Lung (tissue), 17 donors: ENCODE measurements at places on chromosomes 3 and 15.

DNA sequence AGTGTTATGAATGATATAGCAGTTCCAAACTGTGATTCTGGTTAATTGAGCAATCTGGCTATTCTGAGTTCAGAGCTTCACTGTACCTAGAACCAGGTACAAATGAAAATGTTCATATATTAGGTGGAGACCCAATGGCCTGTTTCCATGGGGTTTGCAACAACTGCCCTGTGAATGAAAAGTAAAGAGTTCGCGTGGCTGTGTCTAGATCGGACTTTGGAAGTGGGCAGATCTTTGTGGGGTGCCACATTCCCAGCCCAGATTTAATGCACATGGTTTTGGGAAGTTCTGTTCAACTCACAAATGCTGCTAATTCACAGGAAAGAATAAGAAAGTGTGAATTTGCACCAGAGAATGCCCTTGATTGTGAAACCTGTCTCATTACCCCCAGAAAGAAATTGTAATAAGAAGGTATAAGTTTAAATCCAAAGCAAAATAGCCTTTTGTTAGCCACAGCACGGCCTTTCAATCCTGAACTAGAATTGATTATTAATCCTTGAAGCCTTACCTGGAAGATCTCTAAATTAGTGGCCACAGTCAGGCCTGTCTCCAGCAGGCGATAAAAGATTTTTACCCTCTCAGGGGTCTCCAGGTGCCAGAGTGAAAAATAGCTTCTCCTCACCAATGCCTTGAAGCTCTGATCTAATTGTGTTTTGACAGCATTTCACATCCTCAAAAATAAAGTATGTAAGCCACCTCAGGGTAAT lies 22.6 kb downstream of the WHAMM start:
- no peak for DNase-seq

GRCh38 chr3:64160000-64160695 lies 65.1 kb downstream of the PRICKLE2 start:
- no peak for DNase-seq

DNA sequence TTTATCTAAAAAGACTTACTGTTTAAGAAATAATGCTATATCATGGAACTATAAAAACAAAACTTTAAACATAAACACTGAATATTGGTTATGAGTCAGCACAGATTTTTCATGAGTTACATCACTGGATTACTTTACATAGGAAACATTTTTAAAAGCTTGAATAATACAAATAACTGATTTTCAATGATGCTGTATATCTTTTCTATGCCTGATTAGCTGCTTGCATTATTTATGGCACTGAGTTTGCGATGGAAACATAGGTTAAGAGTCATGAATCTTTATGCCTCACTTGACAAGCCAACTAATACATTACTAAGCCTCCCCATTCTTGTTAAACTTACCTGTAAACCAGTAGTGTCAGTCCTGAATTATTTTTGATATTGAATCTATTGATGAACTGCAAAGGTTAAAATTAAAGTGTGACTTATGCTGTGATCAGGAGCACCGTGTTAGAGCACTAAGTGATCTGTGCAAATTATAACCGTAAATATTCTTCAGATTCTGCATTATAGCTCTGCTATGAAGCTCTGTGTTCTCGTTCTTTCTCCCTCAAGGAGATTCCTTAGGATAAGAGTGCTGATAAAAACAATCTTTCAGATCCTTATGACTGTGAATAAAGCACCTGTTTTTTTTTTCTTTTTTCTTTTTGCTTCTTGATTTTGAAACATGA lies 437.3 kb upstream of the BCHE start:
- DNase-seq: no peak

- no peak for DNase-seq
These were observed 33.7 kb upstream of the SPTBN5 start for GRCh38 chr15:41927536-41927935.

- no peak for DNase-seq
These were observed 38.4 kb downstream of the PML start for GRCh38 chr15:74032606-74033561.

DNA sequence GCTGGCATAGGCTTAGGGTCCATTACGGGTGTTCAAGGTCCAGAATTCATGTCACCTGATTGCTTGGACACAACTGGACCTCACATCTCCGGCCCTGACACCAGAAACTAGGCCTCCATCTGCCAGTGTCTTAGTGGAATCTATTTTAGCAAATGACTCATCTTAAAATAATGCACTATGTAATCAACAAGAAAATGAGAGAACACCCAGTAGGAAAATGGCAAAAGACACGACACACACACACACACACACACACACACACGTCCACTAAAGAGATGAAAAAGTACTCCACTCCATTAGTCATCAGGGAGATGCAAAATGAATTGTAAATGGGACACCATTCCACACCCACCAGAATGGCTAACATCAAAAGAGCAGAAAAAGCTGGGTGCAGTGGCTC lies 11.2 kb downstream of the APBA2 start:
- DNase-seq: no peak

DNA sequence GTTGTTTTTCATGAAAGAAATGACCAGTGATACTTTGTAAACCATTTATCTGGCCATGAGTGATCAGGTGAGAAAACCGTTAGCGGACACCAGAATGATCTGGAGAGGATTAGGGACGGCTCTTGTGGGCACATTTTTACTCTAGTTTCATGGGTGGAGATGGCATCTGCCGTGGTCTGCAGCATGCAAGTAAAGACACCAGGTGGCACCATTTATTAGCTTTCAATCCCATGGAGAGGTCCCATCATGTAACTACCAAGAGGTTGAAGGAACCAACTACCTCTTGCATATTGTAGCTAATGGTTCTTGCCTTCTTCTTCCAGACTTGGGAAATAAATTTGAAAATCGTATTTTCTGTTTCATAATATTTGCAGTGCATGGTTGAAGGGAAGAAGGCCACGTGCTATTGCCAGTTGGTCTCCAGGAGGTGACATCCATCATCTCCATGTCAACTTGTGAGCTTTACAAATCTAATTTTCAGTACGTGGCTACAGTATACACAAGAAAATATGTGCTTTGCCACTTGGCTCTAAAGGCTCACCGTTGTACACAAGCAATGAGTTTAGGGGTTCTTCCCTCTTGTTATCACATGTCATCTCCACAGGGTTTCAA lies 1.5 kb upstream of the MAPKBP1 start:
- peak; percentile 79 for DNase-seq

DNA sequence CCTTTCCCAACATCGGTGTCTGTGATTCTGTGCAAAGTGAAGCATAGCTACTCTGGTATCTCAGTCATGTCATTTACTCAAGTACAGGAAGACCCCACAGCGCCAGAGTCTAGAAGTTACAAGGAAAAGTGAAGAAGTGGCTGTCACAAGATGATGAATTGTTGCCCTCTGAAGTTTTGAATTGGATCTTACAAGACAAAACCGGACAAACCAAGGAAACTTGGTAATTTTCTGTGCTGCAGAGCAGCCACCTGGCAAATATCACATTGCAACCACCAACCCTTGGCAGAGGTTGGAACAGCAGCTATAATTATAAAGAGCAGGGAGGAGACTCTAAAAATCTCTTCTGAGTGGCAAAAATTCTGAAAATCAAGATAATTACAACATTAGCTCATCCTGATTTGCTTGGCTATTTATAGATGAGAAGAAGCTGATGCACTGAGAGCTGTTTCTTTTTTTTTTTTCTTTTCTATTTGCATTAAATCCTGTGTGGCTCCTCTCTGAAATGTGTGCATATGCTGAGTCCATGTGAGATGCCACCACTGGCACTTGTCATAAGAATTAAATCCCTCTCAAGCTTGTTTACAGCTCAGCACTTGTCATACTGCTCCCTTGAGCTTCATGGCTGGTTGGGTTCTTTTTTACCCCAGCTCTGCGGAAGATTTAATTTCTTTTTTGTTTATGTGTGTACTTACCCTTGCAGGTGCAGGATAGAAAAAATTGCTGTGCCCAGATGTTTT lies 68.0 kb upstream of the MNS1 start:
- no peak for DNase-seq

DNA sequence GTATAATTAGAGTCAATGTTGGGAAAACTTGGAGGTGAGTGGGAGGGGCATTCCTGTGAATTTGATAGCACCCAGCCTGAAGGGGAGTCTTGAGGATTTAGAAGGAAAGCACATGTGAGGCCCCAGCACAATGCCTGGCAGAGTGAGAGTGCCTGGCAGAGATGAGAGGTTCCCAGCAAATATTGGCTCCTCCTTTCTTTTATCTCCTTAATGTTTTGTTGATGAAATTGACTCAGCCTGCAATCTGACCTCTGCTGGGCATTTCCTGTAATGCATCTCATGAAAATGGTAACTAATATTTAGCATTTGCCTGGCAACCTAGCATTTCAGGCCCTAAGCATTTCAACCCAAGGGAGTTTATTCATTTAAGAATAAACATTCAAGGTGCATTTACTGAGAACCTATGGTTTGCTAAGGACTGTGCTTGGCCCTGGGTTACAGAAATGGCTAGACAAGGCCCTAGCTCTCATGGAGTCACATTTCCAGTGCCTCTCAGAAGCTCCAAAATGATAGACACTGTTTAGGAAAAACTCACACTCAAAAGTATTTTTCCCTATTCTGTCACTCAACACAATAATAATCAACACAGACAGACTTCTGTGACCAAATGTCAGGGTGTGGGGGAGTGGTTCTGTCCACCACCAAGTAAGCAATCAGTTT lies 19.0 kb downstream of the PDHB start:
- DNase-seq: peak; percentile 81

- no peak for DNase-seq
These were observed 20.3 kb upstream of the UACA start for GRCh38 chr15:70783610-70784022.

- DNase-seq: no peak
These were observed 266.3 kb downstream of the CHL1 start for GRCh38 chr3:462851-463250.

DNA sequence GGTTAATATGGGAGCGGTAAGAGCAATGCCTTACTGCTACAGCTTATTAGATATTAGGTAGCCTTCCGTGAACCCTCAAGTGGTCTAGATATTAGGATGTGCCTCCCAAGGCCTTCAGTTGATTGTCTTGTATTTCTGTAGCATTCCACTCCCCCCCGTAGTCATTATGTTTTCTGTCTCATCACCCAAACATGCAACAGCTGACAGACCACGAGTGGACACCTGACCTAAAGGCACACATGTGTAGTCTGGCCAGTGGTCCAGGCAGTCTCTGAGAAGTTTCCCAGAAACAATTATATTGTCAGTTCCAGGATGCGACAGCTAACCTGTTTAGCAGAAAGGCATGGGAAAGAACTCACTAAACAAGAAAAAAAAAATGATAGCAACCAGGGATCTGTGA lies 1000.9 kb downstream of the AGBL1 start:
- no peak for DNase-seq

DNA sequence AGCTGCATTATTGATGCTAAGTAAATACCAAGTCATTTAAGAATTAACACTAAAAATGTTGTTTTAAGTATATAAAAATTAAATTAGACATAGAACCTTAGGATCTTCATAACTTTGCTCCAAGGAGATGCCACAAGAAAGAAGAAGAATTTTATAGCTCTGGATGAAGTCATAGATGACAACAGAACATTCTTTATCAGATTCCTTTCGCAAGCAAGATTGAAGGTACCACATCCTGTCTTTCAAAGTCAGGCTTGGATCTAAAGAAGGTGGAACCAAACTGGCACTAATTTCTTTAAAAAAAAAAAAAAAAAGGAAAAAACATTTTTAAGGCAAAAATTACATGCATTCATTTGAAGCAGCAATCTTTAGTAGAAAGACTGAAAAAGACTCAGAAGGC lies 62.5 kb downstream of the POLQ start:
- DNase-seq: no peak

GRCh38 chr3:140447136-140447535 lies 230.7 kb upstream of the TRIM42 start:
- DNase-seq: no peak

DNA sequence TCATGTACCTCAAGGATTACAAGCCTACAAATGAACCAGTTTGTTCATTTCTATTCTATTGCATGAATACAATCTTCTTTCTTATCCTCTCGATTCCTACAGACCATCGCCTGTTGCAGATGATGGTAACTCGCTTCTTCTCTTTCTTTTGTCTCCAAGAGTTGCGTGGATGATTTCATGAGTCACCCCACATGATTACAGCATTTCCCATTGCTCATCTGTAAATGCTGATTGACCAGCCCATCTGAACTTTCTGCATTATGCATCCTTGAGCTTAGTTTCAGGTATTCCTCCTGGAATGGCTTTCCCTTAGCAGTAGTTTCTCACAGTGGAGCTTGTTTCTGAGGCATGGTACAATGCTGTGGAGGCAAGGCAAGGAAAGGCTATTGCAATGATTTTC lies 109.6 kb upstream of the TOPAZ1 start:
- DNase-seq: no peak

GRCh38 chr15:98906712-98907083 lies 100.9 kb downstream of the PGPEP1L start:
- no peak for DNase-seq

GRCh38 chr3:95394286-95394685 lies 1331.4 kb downstream of the NSUN3 start:
- DNase-seq: no peak

DNA sequence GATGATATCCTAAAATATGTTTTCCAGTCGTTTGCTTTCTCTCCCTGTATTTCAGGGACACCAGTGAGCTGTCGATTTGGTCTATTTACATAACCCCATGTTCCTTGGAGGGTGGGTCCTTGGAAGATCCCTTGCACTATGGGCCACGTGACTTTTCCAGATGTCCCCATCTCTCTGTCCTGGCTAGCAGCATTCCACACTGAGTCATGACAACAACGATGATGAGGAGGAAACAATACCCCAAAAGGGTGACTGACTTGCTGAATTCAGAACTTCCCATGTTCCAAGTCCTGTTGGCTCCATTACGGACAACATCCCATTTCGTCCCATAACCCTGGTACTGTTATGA lies 134.3 kb downstream of the NSMCE3 start:
- DNase-seq: no peak

DNA sequence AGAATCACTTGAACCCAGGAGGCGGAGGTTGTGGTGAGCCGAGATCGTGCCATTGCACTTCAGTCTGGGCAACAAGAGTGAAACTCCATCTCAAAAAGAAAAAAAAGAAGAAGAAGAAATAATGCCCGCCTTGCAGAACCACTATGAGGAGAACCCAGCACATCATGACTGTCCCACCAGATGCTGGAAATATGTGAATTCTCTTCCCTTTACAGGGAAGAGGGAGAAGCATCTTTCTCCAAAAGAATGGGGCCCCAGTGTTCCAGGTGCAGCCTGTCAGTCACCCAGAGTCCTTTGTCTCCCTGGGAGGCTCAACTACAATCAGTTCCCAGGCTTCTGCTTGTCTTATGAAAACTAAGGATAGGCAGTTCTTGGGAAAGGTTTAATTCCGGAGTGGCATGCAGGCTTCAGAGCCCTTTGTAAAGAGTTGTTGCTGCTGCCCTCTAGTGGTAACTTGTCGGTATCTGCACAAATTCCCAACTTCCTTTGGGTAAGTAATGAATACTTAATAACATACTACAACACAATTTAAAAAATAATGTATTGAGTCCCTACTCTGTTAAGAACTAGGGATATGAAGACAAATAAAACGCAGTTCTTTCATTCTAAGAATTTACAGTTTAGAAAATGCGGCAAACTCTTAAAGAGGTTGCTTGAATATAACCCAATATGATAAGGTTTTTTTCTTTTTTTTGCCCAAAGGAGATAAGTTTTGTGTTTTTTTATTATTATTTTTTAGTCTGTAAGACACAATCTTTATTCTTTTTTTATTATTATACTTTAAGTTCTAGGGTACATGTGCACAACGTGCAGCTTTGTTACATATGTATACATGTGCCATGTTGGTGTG lies 18.6 kb upstream of the TICRR start:
- DNase-seq: peak; percentile 80
